Uterus (tissue), 4 donors: ENCODE measurements at places on chromosomes 2 and 18. TPM values are rescaled to one million over a fixed set of nuclear protein-coding genes. Genes with fewer than 3 reads are reported as not detected.

CABYR gene
- 2.0 TPM for total RNA-seq

RGPD4 gene
- not detected for total RNA-seq

SERPINB7 gene
- total RNA-seq, result not detected

DNA sequence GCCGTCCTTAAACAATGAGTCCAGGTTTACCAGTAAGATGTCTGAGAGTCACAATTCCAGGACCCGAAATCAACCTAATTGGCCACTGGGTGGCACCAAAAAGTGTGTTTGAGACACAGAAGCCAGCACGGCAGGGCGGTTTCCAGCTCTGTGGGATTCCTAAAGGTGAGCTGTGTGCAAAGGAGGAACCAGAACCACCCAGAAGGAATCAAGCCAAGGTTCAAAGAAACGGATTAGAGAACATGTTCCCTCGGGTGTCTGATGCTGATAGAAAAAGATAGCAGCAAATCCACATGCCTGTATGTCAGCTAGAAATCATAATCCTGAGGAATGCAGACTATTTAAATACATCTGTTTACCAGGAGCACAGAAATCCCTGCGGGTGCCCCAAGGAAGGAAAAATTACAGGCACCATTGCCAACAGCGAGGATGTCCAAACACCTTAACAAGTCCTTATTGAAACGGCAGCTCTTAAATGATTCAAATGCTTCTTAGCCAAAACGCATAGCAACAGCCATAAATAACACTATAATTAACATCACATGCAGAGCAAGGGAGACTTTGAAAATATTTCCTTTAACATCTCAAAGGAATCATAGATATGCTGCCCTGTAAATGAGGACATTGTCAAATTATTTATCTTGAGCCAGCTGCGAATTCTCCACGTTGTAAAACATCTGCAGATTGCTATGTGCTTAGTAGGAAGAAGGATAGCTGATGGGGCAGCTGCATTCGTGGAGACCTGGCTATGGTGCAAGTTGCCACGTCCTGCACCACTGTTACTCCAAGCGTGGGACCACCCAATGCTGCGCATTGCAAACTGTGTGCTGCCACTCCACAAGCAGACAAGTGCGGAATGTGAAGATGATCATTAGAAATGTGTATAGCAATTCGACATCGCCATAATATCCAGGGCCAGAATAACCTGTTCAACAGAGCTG is 318.7 kb upstream of the NCKAP5 start:
- DNase-seq, result peak; percentile 27
- no peaks in the 10 kb centered on the region for H3K4me1 ChIP-seq
- H3K36me3 ChIP-seq, result no peaks in the 10 kb centered on the region
- H3K4me3 ChIP-seq, result no peak overlapping the region

DNA sequence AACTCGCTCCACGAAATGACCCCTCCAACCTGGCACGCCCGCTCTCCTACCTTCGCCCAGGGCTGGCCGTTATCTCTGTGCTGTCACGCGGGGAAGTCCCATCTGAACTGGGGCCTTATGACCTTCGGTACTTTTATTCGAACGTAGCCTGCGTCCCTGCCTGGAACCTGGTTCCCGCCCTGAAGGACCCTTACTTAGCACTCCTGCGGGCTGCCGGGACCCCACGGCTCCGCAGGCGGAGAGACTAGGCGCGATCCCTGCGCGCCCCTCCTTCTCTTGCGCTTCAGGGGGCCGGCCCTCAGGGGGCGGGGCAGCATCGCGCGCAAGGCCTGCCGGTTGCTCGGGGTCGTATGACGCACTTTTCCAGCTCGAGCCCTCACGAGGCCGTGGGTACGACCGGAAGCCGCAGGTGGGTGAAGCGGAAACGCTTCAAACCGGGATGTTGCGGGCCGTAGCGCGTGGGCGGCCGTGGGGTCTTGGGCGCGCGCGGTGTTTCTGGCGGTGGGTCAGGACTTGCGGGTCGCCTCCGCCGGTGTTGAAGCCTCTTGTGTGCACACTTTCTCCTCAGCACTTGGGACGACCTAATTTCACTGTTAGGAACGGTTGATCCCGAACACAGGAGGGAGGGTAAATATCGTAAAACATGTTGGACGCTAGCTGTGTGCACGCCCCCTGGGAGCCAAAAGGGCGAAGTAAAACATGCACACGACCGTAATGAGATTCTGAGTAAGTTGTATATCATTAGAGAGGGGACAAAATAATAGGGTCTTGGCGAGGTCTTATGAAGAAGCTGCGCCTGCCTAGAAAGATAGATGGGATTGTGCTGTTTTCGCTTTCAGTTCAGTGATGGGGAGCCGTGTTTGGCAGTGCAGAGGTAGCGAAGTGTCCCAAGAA is at the start of the genes LIPT1 and TSGA10:
LIPT1 (plus strand) TSS at position 325 of the 894 bp plus-strand sequence. CDS start 6,991 bp downstream, outside the sequence.
TSGA10 (minus strand) TSS at position 300 of the 894 bp plus-strand sequence. CDS start 45,503 bp downstream, outside the sequence.
- peak within 1 kb of the TSS; percentile 88 for H3K27ac ChIP-seq
- no peaks in the 10 kb centered on the region for H3K4me1 ChIP-seq
- peak within 1 kb of the TSS; percentile 58 for H3K4me3 ChIP-seq
- no peaks in the 10 kb centered on the region for H3K27me3 ChIP-seq
- no peaks in the 10 kb centered on the region for H3K36me3 ChIP-seq

GRCh38 chr2:43943809-43944452 is 51.9 kb downstream of the LRPPRC start:
- H3K36me3 ChIP-seq, result no peaks in the 10 kb centered on the region
- no peak overlapping the region for H3K27ac ChIP-seq
- DNase-seq, result no peak
- H3K4me1 ChIP-seq, result no peaks in the 10 kb centered on the region
